ENCODE measurements at places on chromosomes 7 and 10.

DNA sequence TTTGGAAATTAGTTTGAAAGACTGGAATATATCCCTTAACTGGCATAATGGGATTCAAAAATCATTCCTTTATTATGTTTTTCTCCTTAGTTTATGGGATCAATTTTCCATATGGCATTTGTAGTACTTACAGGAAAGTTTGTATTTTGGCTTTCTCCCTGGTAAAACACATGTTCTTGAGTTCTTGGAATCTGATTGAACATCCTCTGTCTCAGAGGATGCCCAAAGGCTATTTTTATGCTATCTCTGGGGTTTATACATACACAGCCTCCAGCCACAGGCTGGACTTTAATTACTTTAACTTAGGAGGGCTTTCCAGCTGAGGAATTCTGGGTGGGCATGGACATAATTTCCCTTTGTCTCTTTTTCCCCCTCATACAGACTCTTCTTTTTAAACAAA lies 236.4 kb downstream of the HGF start:
- DNase-seq, result no peak

DNA sequence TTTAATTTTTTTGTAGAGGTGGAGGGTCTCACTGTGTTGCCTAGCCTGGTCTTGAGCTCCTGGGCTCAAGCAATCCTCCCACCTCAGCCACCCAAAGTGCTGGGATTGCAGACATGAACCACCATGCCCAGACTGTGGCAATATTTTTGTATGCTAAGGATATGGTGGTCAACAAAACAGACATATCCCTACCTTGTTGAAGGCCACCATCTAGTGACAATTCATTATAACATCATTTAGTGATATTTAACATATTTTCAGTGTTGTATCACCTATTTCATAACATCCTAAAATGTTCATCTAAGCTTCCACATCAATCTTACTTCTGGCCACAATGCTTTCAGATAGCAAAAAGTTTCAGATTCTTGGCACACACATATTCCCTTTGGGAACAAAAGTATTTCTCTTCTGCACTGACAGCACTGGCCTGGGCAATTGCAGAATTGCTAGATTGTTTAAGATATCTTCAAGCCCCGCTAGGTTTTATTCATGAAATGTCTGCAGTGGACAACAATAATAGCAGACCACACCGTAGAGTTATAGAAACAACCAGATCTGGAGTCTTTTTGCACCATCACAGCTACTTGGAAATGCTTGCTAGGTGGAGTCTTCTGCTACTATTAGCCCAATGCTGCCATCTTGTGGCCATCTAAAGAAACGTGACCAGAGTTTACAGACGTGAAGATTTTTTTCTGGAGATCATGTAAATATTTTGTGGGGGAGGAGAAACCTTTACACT lies 58.4 kb downstream of the DNAJC12 start:
- peak; percentile 59 for DNase-seq

DNA sequence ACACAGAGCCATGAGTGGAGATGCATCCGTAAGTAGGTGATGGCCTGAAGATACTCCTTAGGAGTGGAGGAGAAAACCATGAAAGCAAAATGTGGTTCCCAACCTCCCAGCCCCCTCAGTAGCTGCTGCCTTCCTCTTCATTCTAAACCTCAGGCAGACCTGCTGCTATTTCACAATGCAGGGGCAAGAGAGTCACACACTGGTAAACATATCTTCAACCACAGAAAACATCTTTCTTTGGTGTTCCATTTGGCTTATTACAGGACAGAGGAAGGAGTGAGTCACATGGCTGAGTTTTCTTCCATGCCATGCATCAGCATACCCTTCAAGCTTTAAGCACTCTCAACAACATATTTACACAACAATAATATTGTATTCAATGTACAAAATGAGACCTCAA lies 342.1 kb downstream of the BMPER start:
- DNase-seq, result no peak

- DNase-seq, result no peak
These were observed 3.8 kb downstream of the KMT2E start for GRCh38 chr7:105017657-105018365.

- DNase-seq, result no peak
These were observed 54.0 kb downstream of the PAPSS2 start for GRCh38 chr10:87713707-87714106.

DNA sequence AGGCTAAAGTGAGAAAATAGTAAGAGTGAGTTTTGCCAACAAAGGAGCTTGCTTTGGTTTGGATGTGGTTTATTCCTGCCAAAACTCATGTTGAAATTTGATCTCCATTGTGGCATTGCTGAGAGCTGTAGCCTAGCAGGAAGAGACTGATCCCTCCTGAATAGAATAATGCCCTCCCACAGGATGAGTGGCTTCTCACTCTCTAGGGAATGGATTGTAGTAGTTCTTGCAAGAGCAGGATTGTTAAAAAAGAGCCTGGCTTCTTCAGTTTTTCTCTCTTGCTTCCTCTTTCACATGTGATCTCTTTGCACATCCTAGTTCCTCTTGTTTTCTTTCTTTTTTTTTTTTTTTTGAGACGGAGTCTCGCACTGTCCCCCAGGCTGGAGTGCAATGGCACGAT lies 34.4 kb downstream of the ASAH2 start:
- DNase-seq, result no peak

- no peak for DNase-seq
These were observed 40.2 kb downstream of the ARHGAP12 start for GRCh38 chr10:31888442-31888841.

GRCh38 chr10:53836638-53837037 lies 964.4 kb downstream of the PCDH15 start:
- DNase-seq, result no peak

DNA sequence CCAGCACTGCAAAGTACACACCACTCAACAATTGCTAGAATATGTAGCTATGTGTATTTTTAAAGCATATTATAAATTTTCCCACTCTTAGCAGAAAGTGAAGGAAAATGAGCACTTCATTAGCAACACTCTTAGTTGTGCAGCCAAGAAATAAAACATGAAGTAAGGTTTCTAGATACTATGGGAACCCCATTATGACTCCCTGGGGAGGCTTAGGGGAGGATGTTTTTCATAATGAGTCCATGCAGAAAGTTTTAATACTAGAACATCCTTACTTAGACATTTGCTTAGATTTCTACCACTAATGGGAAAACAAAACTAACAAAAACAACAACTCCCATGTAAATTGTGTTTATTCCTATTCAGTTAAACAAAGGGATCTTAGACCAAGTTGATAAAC lies 148.4 kb upstream of the HDAC9 start:
- no peak for DNase-seq

DNA sequence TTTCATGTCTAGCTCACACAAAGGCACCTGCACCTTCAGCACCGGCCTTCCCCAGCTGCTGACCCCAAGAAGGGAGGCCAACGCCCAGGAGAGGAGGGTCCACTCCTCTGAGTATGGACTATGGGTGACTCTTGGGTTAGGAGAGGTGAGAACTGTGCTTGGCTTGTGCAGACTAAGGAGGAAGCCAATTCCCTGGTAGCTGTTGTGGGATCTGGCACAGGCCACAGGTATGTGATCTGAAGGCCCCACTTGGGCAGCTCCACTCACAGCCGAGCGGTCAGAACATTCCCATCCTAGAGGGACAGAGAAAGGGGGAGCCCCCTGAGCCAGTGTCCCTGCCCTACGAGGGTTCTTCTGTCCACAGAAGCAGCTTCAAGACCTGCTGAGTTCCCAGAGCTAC lies 52.8 kb upstream of the FIGNL1 start:
- no peak for DNase-seq

- DNase-seq, result no peak
These were observed 625.4 kb upstream of the FOXK1 start for GRCh38 chr7:4056552-4057288.

DNA sequence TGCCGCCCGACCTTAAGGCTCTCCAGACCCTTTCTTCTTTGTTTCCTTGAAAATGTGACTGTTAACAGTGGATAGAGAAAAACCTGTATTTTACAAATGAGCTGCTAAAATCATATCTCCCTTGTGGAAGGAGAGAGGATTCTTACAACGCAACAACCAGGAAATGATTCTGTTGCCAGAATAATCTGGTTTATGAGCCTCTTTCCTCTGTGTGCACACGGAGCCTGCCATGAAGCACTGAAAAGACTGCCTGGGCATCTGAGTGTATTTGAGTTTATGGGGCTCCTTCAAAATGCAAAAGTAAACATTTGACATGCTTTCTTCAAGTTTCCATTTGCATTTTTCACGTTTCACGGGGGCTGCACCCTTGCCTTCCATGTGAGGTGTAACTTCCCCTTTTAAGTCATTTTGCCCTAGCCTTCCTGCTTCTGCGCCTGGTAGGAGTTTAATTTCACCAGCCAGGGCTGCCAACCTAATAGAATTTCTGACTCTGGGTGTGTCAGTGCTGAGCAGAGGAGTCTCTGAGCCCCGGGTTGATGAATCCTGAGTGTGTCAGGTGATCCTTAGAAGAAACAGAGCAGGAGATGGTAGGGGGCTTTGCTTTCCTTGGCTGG lies 101.2 kb downstream of the GRB10 start:
- DNase-seq, result no peak

DNA sequence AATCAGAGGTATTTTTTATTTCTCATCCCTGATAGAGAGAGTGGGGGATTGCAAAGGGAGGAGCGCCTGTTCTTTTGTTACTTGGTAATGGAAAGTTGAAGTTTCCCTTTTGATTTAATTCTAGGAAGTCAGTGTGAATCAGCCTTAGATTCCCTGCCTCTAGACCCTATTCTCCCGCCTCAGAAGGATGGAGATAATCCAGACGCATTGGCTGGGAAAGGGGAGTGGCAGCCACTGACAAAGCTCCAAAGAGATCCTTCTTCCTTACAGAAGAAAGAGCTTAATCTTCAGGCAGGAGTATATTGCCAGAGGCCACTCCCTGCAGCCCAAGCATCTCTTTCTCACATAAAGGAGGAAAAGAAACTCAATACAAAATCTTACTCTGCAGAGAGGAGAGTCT lies 122.3 kb upstream of the GALNT17 start:
- DNase-seq, result no peak

- DNase-seq, result no peak
These were observed 52.0 kb downstream of the GTF2IRD1 start for GRCh38 chr7:74505471-74506324.

GRCh38 chr10:74589226-74589673 lies 237.2 kb upstream of the KAT6B start:
- peak; percentile 77 for DNase-seq

DNA sequence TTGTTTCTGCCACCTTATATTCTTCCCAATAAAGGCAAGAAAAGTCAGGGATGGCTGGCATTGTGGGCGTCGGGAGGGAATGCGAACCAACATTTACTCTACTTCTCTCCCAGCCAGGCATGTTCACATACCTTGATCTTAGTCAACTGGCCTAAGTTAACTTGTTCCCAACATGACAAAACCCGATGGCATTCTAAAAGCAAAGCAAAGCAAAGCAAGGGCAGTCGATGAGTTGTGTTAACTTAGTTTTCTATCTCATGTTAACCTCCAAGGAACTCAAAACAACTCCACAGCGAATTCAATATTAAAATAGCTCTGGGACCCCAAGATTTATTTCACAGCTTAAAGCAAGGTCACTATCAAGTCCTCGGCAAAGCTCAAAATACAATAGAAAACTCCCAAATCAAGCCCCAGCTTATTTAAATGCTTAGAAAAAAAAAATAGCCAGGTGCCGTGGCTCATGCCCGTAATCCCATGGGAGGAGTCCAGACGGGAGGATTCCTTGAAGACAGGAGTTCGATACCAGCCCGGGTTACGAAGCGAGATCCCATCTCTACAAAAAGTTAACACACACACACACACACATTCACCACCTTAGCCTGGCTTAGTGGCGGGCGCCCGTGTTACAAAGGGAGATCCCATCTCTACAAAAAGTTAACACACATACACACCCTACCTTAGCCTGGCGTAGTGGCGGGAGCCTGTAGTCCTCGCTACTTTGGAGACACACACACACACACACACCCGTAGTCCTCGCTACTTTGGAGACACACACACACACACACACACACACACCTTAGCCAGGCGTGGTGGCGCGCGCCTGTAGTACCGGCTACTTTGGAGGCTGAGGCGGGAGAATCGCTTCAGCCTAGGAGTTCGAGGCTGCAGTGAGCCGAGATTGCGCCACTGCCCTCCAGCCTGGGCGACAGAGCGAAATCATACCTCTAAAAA lies 901 bp upstream of the CCNY start:
- DNase-seq, result no peak

- no peak for DNase-seq
These were observed 13.0 kb downstream of the AKR1D1 start for GRCh38 chr7:138089080-138089901.

DNA sequence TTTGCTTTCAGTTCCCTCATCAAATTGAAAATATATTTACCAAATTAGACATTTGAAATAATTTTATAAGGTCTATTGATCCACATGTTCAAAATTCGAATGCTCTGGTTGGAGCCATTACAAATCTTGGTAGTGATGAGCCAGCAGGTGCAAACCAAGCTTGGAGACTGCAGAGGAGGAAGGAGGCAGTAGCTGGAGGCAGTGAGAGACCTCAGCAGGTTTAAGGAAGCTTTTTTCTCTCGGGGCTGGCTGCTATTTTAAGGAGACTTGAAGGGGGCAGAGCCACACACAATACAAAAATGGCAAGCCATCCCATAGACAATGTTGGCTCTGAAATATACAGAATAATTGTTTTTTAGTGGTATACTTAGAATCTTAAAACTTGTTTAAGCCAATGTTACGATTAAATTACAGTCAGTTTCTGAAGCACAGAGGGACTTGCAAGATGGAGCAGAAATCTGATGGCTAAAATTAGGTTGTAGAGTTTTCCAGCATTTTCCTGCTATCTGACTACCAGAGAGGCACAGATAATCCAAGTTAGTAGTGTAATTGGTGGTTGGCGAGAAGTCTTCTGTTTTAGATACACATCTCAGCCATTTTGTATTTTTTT lies 185.8 kb downstream of the SNX10 start:
- DNase-seq, result no peak

DNA sequence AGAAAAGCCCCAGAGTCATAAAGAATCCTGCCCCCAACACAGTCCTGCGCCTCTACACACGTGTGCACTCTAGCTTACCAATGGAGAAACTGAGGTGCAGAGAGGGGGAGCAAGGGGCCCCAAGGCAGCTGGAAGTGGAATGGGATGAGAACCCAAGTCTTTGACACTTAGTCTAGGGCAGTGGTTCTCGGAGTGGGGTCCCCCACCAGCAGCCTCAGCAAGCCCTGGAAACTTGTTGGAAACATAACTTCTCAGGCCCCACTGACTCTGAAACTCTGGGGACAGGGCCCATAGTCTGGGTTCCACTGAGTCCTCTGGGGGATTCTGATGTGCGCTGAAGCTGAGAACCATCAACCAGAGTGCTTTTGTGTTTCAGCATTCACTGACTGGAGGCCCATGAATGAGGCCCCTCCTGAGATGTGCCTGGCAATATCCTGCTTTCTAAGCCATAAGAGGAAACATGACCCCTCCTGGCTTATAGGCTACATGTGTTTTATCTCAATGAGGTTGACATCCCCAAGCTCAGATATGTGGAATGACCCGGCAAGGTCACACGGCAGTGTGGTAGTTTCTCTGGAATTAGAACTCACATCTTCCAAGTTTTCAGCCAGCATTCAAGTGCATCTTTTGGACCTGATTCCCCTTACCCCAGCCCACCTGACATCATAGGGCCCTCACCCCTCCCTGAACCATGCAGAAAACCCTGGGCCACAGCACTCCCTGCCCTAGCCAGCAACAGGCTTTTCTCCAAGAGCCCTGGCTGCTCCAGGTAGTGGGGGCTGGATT lies 147.3 kb upstream of the PCBD1 start:
- no peak for DNase-seq

- DNase-seq, result no peak
These were observed 135.4 kb upstream of the KMT2E start for GRCh38 chr7:104878577-104878976.

- DNase-seq, result no peak
These were observed 29.6 kb downstream of the ARHGAP21 start for GRCh38 chr10:24694086-24694485.
